Activated CD4-positive, alpha-beta T cell treated with anti-CD3 and anti-CD28 coated beads, Interleukin-2, amount 10 ng/mL, durations not matched to agents 24 days and 14 days (primary cell): ENCODE measurements at places on chromosomes 16 and 17.
A peak's percentile ranks its signal among the peaks of the same experiment; 100 is the strongest.

- no peak for DNase-seq
- H3K27ac ChIP-seq = no peak overlapping the region
- H3K27me3 ChIP-seq = no peaks in the 10 kb centered on the region
- H3K4me1 ChIP-seq = no peaks in the 10 kb centered on the region
These were observed 28.6 kb upstream of the SSTR5 start for GRCh38 chr16:1043881-1044451.

- no peaks in the 10 kb centered on the region for H3K27me3 ChIP-seq
- H3K4me1 ChIP-seq = peaks cover 4% of the 10 kb centered on the region
- no peak for DNase-seq
- H3K4me3 ChIP-seq = no peak overlapping the region
These were observed 105.3 kb upstream of the SMURF2 start for GRCh38 chr17:64767269-64767997.

DNA sequence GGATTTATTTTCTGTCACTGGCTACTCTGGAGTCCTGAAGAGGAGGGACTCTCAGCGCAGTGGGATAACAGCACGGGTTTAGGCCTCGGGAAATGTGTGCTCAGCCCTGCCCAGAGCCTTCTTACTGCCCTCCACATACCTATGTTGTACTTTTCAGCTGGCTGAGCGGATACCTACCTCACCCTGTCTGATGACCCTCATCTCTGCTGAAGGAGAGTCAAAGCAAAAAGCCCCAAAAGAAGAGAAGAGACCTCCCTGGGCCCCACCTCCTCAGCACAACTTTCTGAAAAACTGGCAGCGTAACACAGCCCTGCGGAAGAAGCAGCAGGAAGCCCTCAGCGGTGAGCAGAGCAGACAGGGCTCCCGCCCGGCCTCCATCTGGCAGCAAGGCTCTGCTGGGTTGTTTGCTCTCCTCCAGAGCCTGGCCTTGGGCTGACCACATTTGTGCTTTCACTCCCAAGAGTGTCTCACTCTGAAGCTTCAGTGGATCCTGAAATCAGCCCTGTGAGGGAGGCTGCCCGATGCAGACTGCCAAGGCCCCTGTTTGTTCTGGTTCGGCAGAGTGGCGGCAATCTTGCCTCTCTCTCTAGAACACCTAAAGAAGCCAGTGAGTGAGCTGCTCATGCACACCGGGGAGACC lies 10.3 kb downstream of the MYCBPAP start:
- H3K27ac ChIP-seq = no peak overlapping the region
- H3K27me3 ChIP-seq = no peaks in the 10 kb centered on the region
- no peak for DNase-seq
- peaks cover 7% of the 10 kb centered on the region for H3K4me1 ChIP-seq

DNA sequence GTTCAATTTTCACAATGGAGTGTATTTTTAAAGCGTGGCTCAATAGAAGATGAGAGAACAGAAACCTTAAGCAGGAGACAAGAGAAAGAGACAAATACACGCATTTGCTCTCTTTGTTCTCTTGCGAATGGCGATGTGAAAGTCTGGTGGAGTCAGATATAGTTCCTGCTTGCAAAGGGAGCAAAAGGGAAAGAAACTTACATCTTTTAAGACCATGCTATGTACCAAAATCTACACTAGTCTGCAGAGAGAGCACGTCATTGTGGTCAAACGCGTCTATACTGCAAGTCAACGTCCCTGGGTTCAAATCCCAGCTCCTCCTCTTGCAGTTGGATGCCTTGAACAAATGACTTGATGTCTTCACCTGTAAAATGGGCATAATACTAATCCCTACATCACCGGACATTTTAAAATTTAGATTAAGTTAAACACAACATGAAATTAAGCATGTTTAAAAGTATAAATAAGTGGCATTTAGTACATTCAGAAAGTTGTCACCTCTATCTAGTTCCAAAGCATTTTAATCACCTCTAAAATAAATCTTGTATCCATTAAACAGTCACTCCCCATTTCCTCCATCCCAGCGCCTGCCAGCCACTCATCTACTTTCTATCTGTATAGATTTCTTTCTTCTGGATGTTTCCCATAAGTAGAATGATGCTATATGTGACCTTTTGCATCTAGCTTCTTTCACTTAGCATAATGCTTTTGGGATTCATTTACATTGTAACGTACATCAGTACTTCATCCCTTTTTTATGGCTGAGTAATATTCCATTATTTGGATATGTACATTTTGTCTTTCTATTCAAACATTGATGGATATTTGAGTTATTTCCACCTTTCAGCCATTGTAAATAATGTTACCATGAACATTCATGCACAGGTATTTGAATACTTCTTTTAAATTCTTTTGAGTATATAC lies 406.9 kb downstream of the TMEM114 start:
- no peaks in the 10 kb centered on the region for H3K36me3 ChIP-seq
- no peaks in the 10 kb centered on the region for H3K4me1 ChIP-seq

GRCh38 chr17:74260525-74260850 lies 13.5 kb upstream of the DNAI2 start:
- no peaks in the 10 kb centered on the region for H3K36me3 ChIP-seq
- H3K27me3 ChIP-seq = no peaks in the 10 kb centered on the region
- no peaks in the 10 kb centered on the region for H3K4me1 ChIP-seq
- no peak overlapping the region for H3K4me3 ChIP-seq
- DNase-seq = no peak
- H3K27ac ChIP-seq = no peak overlapping the region

DNA sequence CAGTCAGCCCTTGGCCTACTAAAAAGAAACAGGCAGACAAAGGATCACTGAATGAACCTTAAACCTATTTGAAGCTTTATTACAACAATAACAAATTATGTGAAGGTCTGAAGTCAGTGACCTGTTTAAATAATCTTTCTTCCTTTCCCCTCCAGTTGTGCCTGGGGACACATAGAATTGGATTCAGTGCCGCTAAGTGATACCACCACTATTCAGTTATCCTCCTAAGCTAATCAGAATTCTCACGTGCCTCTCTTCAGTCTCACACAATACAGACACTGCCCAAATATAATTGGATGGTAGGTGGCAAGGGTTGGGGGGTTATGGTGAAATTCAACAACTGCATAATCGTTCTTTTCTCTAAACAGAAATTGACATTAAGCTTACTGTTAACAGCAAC lies 11.4 kb downstream of the TXNDC11 start:
- H3K4me1 ChIP-seq = peaks cover 55% of the 10 kb centered on the region
- peak overlapping the region; percentile 50 for H3K27ac ChIP-seq
- DNase-seq = no peak
- peaks cover 72% of the 10 kb centered on the region for H3K36me3 ChIP-seq
- H3K27me3 ChIP-seq = no peaks in the 10 kb centered on the region

DNA sequence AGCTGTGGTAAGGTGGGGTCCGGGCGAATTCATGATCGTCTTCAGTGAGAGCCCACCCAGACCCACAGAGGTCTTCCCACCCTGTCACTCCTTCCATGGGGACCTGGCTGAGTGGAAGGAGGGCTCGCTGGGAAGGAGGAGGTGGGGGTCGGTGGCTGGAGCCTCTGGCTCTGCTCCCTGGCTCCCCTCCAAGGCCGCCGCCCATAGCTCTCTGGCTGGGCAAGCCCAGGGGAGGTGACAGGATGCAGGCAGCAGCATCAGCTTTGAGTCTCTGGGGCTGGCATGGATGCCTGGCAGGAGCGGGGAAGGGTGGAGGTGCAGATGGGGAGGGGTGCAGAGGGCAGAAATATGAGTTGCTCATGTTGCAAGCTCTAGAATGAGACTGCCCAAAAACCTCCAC lies 147.0 kb downstream of the ENGASE start:
- peaks cover 4% of the 10 kb centered on the region for H3K4me1 ChIP-seq
- no peak for DNase-seq
- H3K36me3 ChIP-seq = no peaks in the 10 kb centered on the region
- H3K27me3 ChIP-seq = peaks cover 20% of the 10 kb centered on the region
- H3K4me3 ChIP-seq = no peak overlapping the region
